ENCODE measurements at places on chromosomes 5 and 9. TPM values are rescaled to one million over a fixed set of nuclear protein-coding genes. Genes with fewer than 3 reads are reported as not detected.

RMRP gene
- 19,106 TPM for total RNA-seq

DNA sequence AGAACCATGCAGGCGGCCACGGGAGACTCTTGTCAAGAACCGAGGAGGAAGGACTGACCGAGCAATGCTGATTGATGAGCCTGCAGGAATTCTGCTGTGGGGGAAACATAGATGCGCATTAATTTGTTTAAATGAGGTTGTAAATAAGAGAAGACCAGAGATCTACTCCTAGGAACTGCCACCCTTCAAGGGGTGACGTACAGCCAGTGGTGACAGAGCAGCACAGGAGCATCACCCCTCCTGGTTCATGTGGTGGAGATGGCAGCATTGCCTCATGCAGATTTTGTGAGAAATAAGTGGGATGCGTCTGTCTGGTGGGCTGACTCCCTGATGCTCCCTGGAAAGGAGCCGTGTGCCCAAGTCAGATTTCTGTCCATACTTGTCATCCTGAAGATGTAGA lies 22.2 kb downstream of the SRD5A1 start:
- DNase-seq: no peak

SPAAR gene
- total RNA-seq: 25.3 TPM

- no peak for DNase-seq
Measured at GRCh38 chr9:34291023-34291422, 38.0 kb downstream of the KIF24 start.

- DNase-seq: no peak
Measured at GRCh38 chr9:125829743-125830142, 82.6 kb downstream of the PBX3 start.

CXCL14 gene
- 26.6 TPM for total RNA-seq

MARCHF11 gene
- not detected for total RNA-seq

WASHC1 gene
- total RNA-seq: 12.4 TPM

DNA sequence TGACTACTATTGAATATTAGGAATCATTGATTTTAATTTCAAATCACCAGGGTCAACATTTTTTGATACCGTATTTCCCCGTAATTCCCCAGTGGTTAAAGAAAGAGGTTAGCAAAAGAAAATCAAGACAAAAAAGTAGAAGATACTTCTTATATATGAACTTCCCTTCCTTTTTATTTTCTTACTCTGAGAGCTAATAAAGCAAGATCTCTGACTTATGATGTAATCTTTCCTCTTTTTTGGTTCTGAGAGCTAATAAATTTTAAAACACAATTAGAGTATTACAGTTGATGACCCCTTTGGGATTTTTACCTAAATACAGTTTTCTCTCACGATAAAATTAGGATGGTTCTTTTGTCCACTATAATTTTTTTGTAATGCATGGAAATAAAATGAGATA lies 9.2 kb upstream of the FYB1 start:
- no peak for DNase-seq

DNA sequence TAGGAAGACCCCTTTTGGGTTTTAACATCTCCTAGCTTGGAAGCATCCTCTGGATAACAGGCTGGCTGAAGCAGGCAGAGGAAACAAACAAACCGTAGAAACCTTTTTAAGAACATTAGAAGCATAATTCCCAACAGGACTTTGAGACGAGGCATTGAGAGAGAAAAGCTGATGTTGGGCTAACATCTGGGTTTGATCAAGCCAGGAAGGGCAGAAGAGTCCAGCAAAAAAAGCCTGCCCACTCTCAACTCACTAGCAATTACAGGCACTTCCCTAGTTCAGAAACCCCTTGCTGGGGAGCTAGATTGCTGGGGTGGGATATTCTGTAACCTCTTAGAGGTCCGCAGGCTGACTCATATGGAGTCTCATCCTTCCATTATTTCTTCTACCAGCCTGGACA lies 75.4 kb upstream of the CTNNA1 start:
- no peak for DNase-seq

- DNase-seq: no peak
Measured at GRCh38 chr9:74951725-74952151, 974 bp downstream of the C9orf40 start.

SCGB3A2 gene
- not detected for total RNA-seq

DNA sequence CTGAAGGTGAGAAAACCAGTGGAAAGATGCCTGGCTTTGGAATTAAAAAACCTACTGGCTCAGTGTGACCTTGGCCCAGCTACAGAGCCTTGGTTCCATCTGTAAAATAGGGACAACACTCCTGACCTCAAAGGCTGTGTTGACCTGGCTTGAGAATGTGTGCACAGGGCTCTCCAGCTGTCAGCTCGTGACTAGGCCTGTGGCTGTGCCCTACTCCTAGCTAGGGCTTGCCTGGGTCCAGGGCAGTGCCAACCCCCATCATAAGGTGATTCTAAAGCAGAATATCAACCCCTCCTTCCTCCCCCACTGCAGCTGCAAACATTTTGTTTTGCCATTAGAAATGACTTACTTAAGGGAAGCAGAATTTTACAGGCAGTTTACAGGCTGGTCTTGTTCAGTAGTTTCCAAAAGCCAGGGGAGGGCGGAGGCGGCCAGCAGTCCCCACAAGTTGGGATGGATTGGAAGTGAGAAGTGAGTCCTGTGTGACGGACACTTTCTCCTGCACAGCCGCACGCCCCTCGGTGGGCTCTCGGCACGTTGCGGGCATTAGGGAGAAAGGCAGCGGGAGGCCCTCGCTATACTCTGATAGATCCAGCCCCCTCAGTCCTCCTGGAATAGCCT lies 7.3 kb downstream of the PITX1 start:
- no peak for DNase-seq

GLRA1 gene
- total RNA-seq: not detected

- no peak for DNase-seq
Measured at GRCh38 chr9:93077811-93078210, 18.2 kb upstream of the CARD19 start.

DNA sequence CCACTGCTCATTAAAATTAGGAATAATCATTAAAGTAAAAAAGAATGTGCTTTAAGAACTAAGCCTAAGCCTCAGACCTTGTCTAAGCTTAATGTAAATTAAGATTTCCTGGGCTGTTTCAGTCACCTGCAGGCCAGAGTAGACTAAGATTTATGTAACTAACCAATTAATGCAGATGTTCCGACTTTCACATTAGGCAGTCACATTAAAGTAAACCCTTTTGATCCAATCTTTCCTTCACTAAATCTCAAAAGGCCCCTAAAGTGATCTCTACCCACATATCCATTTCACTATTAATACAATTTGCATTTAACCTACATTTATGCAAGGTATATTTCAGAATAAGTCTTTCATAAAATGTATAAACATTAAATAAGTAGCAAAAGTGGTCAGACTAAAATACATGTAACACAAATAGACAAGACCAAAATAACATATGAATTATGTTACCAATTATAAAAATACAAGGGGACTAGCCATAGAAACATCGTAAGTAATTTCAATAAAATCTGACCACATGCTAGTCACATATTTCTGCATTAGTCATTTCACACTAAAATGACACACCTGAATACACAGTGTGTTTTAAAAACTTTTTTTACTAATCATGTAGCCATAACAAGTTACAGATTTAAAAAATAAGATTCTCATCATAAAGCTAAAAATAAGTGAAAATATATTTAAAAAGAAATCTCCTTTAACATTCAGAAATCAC lies 7.7 kb downstream of the NR3C1 start:
- no peak for DNase-seq

ADGRD2 gene
- total RNA-seq: not detected

DNA sequence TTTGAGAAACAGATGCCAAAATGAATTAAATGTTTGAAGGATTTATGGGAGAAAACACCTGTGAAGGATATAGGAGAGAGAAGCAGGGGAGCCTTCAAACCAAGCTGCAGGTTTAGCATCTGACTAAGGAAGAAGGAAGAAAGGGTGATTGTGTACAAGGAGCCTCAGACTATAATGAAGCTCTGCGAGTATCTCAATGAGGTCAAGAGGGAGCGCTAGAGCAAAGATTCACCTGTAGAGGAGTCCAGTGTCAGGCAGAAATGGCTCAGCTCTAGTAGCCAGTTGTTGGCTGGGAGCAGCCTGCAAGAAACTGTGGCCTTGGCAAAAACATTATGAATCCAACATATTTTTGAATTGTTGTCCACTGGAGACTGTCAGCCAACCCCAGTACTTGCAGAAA lies 20.0 kb upstream of the GHR start:
- no peak for DNase-seq

GRCh38 chr5:95870105-95870672 lies 47.7 kb upstream of the GLRX start:
- DNase-seq: no peak

- DNase-seq: no peak
Measured at GRCh38 chr5:149205625-149206523, 64.6 kb downstream of the ABLIM3 start.

GRCh38 chr5:171846323-171846722 lies 60.7 kb downstream of the SMIM23 start:
- DNase-seq: no peak

ASS1 gene
- total RNA-seq: 304 TPM

GRCh38 chr5:170450061-170450669 lies 53.7 kb upstream of the KCNIP1 start:
- DNase-seq: no peak

DNA sequence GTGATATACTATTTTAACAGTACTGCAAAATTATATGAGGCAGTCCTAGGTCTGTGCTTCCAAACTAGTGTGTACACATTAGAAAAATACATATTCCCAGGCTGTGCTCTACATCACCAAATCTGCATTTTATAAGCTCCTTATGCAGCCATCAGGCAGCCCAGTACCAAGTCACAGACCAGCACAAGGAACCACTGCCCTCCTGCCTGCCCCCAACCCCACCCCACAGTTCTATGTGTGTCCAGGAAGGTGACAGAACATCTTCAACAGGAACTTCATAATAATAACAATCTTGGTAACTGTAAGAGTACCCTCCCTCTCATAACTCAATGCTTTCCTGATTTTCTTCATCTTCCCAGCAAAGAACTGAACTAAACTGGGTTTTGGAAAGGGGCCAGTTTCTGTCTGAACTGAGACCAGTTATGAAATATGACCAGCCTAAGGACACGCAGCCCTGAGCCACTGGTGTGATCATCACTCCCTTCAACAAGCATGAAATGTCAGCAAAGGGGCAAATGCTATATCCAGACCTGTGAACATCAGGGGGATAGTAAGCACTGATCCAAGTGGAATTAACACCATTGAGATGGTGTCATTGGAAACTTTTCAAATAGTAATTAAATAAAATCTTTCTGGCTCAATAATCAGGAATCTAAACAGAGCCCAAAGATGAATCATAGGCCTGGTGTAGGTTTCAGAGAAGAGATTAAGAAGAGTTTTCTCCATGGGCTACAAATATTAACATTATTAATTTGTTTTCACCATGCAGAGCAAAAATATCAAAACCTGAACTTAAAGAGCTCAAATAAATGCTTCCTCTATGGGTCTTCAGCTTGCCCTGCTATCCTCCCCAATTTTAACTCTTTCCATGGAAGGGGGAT lies 82.1 kb downstream of the DPYSL3 start:
- DNase-seq: no peak

DNA sequence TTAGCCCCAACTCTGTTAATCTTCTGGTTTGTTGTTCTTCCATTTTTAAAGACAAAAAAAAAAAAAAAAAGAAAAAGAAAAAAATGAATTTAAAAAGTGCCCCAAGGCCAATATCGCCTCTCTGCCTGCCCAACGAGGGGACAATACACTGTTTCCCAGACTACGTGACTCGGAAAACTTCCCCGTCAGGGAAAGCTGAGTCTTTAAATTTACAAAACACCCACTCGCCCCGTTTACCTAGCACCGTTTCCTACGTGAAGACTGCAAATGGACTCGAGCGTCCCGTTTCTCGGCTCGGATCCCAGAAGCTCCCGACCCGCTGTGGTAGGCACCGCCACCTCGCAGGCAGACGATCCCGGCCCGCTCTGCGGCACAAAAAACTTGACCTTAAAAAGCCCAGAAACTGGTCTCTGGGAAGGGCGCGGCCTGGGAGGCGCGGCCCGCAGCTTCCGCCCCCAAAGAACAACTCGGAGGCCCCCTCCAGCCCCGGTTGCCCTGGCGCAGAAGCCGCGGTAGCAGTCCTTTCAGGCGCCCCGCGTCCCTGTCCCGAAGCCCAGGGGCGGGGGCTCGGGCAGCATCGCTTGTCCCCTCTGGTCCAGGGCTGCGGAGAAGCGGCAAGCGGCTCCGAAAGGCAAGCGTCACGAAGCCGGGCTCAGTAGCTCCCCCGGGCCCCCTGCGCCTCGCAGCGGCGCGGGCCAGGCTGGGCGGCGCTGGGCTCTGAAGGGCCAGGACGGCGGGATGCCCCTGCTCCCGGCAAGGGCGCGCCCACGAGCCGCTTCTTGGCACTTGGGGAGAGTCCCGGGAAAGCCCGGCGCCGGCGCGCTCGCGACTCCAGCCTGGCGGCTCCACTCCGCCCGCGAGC lies at the start of gene GCNT4:
GCNT4 (minus strand) TSS at position 367 of the 862 bp plus-strand sequence. CDS start 22,521 bp downstream, outside the sequence.
- DNase-seq: no peak

DNA sequence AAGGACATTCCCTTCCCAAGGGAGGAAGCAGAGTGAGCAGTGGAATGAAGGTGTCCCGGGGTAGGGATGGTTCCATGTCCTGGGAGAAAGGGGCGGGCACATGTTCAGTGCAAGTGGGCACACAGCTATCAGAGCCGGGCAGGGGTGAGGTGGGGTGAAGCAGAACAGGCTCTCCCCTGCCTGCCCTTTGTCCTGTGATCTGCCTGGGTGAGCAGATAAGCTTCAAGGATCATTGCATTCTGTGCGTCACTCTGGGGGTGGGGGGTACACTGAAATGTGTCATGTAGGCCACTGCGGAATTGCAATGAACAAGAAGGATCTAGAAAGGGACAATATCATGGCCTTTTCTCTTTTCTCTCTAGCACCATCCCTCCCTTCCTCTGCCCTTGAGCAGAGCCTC lies 61.7 kb upstream of the SHB start:
- DNase-seq: no peak

CORO2A gene
- 2.5 TPM for total RNA-seq

C9 gene
- not detected for total RNA-seq

TOR1B gene
- total RNA-seq: 16.7 TPM

- DNase-seq: no peak
Measured at GRCh38 chr9:18137815-18138214, 336.1 kb upstream of the ADAMTSL1 start.

GRCh38 chr9:1070692-1071091 lies 20.5 kb downstream of the DMRT2 start:
- no peak for DNase-seq

- no peak for DNase-seq
Measured at GRCh38 chr9:117772960-117773359, 68.8 kb downstream of the TLR4 start.

DNA sequence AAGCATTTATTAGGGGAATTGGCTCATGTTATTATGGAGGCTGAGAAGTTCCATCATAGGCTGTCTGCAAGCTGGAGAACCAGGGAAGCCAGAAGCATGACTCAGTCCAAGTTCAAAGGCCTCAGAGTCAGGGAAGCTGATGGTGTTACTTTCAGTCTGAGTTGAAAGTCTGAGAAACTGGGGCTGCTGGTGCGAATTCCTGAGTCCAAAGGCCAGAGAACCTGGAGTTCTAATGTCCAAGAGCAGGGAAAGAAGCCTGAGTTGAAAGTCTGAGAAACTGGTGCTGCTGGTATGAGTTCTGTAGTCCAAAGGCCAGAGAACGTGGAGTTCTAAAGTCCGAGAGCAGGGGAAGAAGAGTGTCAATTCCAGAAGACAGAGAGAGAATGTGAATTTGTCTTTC lies 641.1 kb downstream of the ISL1 start:
- DNase-seq: no peak

- DNase-seq: no peak
Measured at GRCh38 chr5:130116462-130116861, 212.2 kb downstream of the CHSY3 start.

IL4 gene
- not detected for total RNA-seq
